ENCODE measurements at places on chromosomes 7 and 10.
A peak's percentile ranks its signal among the peaks of the same experiment; 100 is the strongest.

DNA sequence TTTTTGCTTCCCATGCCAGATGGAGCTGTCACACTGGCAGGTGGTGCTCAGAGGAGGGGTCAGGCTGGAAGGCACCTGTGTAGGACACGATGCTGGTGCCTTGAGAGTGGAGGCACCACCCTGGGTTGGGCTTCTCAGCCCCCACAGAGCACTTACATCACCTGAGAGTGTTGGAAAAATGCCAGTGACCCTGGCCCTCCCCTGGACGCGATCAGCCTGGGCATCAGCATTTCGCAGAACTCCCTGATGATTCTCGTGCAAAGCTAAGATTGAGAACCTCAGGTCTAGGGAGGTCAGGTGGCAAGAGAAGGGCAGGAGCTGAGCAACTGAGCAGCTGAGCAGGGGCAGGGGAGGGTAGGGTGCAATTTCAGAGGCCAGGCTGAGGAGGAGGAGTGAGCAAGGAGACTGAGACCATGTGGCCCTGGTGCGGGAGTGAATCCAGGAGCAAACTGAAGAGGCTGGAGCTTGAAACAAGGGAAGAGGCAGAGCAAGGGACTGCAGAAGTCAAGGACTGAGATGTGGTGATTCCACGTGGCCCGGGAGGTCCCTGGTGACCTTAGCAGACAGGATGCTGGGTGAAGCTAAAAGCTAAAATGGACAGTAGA lies 24.7 kb upstream of the GRID1 start:
- no peak for DNase-seq

DNA sequence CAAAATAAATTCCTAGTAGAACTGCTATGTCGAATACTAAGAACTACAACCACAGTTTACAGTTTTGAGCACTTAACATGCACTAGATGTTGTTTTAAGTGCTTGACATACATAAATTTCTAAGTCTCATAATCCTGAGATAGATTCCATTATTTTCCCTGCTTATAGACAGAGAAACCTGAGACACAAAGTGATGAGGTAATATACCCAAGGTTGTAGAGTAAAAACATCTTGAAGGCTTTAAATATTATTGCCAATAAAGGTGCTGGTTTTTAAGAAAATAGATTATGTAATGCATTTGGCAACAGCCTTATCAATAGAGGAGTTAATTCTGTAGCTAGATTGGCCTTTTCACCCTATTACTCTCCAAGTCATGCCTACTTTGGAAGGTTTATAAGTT lies 48.2 kb downstream of the PLEKHA8 start:
- no peak for DNase-seq

DNA sequence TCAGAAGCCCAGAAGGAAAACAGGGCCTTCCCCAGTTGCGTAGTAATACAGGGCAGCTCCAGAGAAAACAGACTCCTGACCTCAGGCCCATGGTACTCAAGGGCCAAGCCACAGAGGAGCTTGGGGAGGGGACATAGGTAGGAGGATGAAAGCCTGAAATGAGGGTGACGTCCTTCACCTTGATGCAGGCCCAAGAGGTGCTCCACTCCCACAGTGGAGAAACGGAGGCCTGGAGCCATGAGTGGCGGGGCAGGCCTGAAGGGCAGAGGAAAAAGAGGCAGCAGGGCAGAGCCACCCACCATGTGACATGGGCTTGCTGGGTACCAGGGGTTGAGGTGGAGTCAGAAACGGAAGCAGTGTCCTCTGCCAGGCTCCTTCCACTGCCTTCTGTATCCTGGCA lies 83.0 kb downstream of the C10orf105 start:
- DNase-seq, result no peak

- no peak for DNase-seq
These were observed 249.1 kb upstream of the LYZL1 start for GRCh38 chr10:29039677-29040189.

DNA sequence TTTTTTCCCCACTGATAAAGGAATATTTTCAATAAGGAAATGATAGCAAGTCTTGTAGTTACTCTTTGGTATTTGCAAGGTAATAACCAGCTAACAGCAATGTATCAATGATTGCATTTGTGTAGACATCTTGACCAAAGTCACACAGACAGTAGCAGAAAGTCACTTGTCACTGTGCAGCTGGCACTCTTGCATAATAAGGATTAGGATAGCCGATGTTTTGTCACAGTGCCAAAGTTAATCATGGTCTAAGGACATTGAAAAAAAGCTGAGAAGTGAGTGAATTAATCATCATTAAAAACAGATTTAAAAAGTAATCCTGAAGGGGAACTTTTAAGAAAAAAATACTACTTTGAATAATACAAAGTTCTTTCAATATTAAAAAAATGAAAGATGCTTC lies 834.3 kb upstream of the C7orf33 start:
- DNase-seq, result no peak

- DNase-seq, result no peak
These were observed 517.4 kb downstream of the PARD3 start for GRCh38 chr10:34297541-34298345.

DNA sequence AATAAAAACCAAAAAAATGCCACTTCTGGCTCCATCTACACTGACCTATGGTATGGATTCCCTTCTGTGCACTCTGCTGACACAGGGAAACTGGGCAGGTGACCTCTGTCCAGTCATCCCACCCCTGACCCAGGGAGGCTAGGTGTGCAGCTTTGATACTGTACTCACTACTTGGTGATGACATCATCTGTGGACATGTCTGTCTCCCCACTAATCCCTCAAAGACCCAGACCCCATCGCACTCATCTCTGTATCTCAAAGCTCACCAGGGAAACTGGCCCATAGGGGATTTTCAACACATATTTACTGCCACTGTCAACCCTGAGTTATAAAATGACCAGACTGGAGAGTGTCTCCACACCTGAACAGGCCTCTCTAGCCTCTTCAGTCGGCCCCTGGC lies 10.6 kb downstream of the SGMS1 start:
- no peak for DNase-seq

GRCh38 chr7:27096768-27097514 lies 1.1 kb upstream of the HOXA1 start:
- DNase-seq, result peak; percentile 27

GRCh38 chr10:105992928-105993327 lies 1171.6 kb downstream of the SORCS1 start:
- DNase-seq, result no peak

GRCh38 chr10:3060481-3060889 lies 6.9 kb upstream of the PFKP start:
- DNase-seq, result no peak

DNA sequence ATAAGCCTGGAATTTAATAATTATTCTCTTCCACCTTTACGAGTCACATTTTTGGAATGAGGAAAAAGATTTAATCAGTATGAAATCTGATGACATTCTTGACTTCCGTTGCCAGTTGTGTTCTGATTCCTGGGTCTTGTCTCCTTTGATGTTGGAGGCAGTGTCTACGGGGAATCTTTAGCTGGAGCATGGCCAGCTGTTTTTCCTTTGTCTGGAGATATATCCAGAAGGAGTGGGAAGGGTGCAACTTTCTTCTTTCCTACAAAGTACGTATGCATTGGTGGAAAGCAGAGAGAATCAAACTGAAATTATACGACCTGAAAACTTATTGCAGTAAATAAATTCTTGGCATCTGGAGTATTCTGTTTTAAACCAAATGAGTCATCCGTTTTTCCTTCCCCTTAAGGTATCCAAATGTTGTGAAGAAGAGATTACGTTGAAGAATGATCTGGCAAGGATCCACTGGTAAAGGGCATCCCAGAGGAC lies 6.9 kb upstream of the GNG11 start:
- no peak for DNase-seq

- DNase-seq, result peak; percentile 43
These were observed 10.5 kb upstream of the CRPPA start for GRCh38 chr7:16431646-16432424.

DNA sequence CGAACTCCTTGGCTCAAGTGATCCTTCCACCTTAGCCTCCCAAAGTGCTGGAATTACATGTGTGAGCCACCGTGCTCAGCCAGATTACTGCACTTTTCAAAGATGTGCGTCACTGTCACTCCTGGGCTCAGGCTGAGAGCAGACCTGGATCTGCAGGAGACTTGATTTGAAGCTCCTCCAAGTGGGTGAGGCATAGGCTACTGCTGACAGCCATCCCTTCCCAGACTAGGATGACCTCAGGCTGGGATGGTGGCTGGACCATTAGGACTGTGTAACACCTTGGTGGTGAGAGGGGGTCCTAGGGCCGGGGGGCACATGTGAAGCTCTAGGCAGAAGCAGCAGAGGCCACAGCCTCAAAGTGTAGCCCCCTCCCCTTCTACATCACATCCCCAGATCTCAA lies 8.2 kb upstream of the SRRM3 start:
- no peak for DNase-seq

GRCh38 chr7:50261593-50261992 lies 42.9 kb upstream of the IKZF1 start:
- peak; percentile 40 for DNase-seq

- DNase-seq, result no peak
These were observed 11.2 kb downstream of the AVL9 start for GRCh38 chr7:32506266-32507054.

DNA sequence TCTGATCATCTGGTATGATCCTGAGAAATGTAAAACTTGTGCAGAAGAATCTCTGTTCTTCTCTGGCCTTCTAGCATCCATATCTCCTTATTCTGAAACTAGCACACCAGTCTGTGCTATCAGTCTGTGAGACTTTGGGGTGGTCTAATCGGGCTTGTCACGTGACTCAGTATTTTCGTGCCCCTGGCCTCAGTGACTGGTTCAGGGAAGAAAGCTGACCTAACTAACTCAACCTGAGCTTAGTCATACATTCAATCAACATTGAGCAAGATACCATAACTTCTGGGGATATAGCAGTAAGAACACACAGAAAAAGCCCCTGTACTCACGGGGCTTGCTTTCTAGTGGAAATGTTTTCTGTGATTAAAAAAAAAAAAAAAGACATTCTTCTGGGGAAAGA lies 109.3 kb downstream of the DKK1 start:
- no peak for DNase-seq

DNA sequence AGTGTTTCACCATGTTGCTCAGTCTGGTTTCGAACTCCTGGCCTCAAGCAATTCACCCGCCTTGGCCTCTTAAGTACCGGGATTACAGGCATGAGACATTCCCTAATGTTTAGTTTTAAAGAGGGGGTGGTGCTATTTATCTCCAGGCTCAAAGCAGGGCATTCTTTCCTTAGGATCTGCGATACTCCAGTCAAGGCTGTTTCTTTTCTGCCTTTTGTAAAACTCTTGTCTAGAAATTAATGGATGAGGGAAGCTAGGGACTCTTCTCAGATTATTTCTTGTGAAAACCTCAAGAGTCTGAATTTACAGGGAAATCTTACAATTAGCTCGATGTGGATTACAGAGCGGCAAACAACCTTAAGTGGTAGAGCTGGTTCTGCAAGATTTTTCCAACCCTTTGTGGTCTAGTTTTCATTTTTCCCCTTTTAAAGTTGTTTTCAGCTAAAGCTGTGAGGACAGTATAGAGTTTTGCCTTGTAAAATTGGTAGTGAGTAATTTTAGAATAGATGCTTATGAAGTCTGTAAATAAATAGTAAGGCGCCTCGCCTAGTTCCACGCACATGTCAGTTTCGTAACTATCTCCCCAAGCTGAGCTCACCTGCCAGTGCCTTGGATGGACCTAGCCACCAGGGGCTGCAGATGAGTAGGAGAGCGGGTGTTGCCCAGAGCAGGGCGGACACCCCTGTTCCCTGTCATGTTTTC lies 53.1 kb downstream of the CUX1 start:
- DNase-seq, result no peak

GRCh38 chr10:78696791-78697395 lies 371.9 kb upstream of the ZMIZ1 start:
- DNase-seq, result no peak

DNA sequence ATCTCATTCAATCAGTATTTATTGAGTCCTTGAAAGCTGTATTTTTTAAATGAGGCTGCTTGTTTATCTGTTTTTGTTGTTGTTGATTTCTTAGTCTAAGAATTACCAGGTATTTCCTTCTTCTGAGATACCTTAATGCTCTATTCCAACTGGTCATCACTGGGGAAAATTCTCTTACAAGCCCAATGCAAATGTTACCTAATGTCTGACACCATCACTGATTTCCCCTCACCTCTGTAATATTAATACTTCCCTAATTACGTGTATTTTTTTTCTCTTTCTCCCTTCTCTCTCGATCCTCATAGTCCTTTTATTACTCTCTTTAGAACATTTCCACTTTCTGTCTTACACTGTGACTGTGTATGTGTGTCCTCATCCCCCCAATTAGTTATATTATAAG lies 13.9 kb downstream of the HDAC9 start:
- DNase-seq, result no peak

DNA sequence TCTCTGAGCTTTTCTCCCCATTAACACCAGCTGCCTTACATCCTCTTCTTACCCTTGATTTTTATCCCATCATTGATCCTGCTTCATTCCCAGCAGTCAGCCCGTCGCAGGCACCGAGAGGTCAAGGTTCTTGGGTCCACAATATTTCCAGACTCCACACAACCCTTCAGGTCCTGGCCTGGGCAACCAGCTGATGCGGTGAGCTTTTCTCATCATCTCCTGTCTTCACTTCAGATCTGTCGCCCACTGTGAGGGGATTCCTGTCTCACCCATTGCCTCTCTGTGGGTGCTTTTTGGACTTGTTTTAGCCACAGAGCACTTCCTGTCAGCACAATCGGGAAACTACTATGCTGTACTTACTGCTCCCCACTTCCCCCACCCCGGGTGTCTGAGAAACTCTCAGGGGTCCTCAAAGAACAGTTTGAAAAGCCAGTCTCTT lies 8.4 kb upstream of the PVRIG start:
- peak; percentile 57 for DNase-seq

DNA sequence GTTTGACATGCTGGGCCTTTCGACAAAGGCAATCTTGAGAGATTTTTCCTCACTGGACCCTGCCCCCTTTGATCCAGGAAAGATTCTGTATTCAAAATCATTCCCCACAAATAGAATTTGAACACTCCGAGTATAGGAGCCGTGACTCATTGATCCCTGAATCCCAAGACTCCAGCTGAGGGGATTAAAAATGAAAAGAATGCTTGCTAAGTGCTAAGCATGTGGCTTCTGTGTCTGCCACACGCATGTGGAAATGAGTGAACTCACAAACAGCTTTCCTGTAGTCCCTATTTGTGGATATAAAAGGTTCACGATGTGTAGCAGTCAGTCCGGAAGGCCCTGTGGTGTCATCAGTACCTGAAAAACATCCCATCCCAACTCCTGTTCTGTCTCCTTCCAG lies 674.3 kb downstream of the SDK1 start:
- DNase-seq, result no peak

GRCh38 chr7:121156825-121157224 lies 168.3 kb downstream of the CPED1 start:
- no peak for DNase-seq
